ENCODE measurements at places on chromosomes 3 and 15.

DNA sequence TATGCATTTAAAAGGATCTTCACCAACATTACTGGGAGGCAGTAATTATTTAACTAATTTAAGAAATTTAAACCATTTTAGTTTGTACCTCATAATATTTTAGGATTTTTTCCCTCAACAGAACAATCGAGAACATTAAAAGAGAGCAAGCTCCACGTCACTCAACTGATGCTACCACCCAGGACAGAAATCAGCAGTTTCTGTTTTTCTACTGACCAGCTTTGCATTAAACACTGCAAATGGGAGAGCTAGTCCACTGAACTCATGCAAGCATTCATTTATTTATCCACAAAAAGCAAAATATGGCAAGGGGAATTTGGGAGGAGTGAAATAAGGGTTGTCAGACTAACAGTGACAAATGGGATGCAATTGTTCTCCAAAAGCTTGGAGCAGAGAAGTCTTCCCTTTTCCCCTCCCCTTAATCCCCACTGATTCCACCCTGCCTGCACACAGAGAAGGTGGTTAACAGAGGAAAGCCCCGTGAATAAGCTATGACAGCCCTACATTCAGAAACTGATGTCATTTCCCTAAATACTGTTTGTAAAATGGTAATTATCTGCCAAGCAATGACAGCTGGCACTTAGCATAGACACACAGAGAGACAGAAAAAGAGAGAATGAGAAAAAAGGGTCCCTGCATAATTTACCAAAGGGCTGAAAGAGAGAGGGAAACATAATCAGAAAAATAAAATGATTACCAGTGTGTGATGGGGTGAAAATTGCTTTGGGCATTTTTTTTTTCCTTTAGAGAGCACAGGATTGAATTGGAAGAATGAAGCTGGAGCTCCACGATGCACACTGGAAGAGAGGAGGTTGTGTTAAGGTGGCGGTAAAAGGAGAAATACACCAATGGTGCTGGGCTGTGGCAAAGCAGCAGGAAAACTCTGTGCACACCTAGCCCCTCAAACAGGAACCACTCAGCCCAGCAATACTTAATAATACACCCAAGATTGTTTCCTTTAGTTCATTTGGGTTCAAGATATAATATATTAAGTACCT is 777.4 kb downstream of the TUSC7 start:
- no peak for DNase-seq

DNA sequence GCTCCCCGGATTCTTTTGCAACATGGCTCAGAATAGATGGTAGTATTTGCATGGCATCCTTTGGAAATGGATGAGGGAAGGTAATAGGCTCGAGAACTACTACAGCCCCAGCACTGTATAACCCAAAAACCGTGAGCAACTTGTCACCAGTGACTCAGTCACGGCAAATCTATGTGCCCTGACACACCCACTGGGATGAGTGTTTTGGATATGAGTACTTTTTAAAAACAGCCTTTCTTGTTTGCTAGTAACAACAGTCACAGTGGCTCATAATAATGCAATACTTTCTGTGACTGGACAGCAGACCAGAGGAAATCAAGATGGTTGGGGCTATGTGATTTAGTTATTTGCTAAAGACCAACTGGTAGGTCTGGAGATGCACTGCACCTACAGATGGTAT is 299.6 kb downstream of the ULK4 start:
- DNase-seq = peak; percentile 79

DNA sequence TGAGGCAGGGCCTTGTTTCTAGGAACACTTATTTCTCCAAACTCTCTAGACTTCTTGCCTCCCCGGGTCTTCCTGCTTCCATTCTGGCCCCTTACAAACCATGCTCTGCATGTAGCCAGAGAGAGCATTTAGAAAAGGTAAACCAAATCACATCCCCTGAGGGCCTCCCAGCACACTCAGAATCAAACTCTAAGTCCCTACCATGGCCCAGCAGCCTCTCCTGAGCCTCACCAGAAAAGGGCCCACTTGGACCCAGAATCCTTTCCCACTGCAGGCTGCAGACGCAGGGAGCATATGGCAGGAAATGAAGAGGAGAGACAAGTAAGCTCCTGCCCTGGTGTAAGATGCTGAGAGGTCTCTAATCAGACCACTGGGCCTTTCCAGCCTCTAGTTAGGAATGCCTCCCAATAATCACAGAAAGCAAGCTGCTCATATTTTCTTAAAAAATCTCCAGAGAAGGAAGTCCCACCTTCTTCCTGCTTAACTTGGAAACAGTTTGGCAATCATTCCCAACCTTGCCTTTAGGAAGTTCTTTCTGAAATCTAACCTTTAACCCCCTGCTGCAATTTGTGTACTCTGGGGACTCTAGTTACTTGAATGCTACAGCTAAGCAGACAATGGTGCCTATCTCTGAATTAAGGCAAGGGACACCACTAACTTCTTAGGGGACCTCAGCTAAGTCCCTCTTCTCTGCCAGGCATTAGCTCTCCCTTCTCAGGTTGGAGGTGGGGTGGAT is 4.2 kb downstream of the AMOTL2 start:
- peak; percentile 33 for DNase-seq

GRCh38 chr3:39849992-39850715 is 40.7 kb downstream of the MYRIP start:
- no peak for DNase-seq

GRCh38 chr3:107989661-107990060 is 101.2 kb downstream of the CD47 start:
- no peak for DNase-seq

GRCh38 chr3:40780291-40780924 is 255.6 kb downstream of the ZNF621 start:
- peak; percentile 66 for DNase-seq

DNA sequence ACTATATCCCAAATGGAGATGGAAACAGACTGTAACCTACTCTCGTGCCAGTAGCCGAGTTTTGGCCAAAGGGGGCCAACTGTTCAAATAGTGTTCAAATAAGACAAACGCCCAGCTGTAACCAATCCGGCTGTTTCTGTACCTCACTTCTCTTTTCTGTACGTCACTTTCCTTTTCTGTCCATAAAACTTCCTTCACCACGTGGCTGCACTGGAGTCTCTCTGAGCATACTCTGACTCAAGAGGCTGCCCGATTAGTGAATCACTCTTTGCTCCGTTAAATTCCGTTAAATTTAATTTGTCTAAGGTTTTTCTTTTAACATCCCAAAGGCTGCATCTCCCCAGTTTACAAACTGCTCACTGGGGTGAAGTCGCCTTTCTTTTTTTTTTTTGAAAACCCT is 219.2 kb upstream of the P2RY1 start:
- DNase-seq = peak; percentile 33

- no peak for DNase-seq
Observed at GRCh38 chr3:8882642-8883041, 80.6 kb downstream of the RAD18 start.

- DNase-seq = no peak
Observed at GRCh38 chr3:4807381-4808280, 171.6 kb upstream of the BHLHE40 start.

DNA sequence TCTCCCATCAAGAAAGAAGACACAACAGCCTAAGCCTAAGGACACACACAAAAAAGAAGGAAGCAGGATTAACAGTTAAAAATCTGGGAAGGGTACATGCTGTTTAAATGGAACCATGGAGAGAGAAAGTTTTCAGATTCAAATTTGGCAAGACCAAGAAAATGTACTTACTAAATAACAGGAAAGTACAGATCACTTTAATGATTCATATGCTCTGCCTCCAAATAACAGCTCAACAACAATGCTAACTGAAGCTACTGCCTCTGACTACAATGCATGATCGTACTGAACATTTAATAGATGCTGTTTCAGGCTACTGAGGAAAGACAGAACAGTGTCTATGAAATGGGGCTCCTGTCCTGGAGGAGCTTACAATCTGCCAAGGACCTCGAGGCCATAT is 8.4 kb upstream of the NMB start:
- peak; percentile 68 for DNase-seq

DNA sequence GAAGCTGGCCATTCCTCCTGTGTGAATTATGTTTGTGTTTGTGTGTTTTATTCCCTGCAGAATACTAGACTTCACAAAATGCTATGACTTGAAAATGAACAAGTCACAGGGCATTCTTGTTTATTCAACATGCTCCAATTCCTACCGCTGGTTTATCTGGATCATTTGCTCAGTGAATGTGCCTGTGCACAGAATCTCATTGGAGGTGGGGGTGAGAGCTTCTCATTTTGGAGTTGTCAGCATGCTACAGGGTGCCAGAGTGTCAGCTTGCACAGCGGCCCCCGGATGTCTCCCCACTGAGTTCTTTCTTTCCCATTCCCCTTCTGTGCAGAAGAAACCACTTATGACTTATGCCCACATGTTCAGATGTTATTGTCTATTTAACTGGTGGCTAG is 428.7 kb downstream of the ROBO2 start:
- DNase-seq = no peak

- no peak for DNase-seq
Observed at GRCh38 chr3:101288294-101288693, 32.1 kb downstream of the IMPG2 start.

- no peak for DNase-seq
Observed at GRCh38 chr3:175057401-175057800, 198.3 kb downstream of the NAALADL2 start.

- no peak for DNase-seq
Observed at GRCh38 chr15:26537663-26538062, 235.2 kb downstream of the GABRB3 start.

DNA sequence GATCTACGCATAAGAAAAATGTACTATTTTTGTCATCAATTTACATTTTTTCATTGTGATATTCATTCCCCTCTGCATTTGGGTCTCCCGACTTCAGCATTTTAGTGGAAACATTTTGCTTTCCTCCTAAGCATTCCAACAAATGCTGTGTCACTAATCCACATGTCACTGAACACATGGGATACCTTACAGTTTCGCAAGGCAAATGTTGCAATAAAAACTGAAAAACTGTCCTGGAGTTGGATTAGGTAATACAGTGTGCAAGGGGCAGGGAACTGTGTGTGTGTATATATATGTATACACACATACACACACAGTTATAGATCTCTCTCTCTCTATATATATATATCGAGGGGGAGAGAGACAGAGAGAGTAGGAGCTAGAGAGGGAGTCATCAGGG is 632.2 kb downstream of the MAGI1 start:
- peak; percentile 43 for DNase-seq

DNA sequence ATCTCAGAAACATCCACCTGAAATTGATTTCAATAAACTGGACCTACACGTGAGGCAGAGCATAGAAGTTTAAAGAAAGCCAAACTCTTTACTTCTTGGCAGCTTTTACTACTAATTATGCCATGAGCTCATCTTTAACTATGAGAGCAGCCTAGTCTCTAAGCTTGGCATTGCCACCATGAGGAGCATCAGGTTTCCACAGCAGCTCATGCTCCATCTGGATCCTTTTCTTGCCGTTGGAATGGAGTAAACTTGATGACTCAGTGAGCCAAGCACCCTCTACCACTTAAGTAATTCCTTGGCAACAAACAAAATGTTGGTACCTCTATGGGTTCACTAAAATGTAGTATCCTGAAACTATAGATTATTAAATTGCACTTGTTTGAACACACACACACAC is 583.2 kb downstream of the EPHA3 start:
- DNase-seq = peak; percentile 12

- peak; percentile 49 for DNase-seq
Observed at GRCh38 chr15:29676961-29677402, 145.3 kb downstream of the TJP1 start.

GRCh38 chr15:41675337-41675736 is 15.1 kb downstream of the MGA start:
- DNase-seq = no peak

GRCh38 chr15:83380059-83380458 is 67.1 kb upstream of the SH3GL3 start:
- DNase-seq = peak; percentile 53

GRCh38 chr3:46987743-46988401 is 8.4 kb downstream of the NBEAL2 start:
- DNase-seq = no peak

DNA sequence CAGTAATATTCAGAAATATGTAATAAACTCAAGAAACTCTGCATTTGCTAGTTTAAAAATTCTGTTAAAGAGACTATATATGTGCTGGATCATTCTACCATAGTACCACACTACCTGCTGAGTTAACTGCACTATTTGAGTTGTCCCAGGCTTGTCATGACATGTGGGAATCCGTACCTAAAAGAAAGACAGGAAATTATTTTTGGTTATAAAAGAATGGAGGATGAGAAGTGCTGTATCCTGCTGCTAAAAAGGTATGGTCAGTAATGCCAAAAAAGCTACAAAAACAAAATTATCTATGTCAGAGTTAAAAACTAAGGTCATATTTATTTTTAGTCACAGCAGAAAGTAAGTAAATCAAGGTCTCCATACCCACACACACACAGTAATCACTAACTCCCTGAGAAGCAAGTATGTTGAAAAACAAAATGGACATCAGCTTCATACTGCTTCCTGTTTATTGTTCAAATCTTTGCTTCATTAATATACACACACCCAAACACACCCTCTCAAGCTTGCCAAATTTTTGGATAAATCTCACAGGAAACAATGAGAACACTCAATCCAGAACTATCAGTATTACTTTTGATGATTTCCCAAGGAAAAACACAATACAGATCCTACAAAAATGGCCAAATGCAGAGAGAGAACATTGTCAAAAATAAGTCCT is 33.7 kb downstream of the DENND6A start:
- DNase-seq = no peak

DNA sequence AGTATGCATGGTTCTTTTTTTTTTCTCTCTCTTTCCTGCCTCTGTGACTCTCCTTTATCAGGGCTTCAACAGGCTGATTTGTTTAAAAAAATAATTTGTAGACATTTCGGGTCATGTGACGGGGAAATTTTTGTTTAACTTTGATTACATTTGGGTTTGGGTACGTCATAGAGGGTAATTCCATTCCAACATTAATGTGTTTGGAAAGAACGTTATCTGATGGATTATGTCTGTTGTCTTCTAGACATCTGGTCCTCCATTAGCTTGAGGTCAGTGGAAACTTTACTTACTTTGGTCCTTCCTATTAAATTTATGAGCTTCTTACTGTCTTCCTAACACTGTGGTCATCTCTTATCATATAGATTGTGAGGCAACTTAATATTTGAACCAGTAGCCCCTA is 80.9 kb downstream of the STT3B start:
- no peak for DNase-seq

DNA sequence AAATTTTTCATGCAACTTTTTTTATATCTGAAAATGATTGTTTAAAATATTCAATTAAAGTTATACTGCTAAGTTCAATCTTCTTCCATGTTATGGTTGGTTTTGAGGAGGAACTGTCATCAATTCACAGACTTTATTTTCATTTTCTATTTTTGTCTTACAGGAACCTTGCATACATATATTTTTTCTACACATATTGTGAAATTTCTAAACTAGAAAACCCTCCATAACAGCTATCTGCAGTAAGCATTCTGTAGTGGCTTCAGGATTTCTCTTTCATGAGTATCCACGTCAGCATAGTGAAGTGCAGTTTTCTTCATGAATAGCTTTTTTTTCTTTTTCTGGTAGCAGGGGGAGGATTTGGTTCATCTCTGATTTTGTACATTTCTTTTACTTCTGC is 48.2 kb downstream of the ATR start:
- DNase-seq = no peak

GRCh38 chr3:23981136-23981535 is 36.0 kb downstream of the NR1D2 start:
- no peak for DNase-seq

GRCh38 chr15:71331173-71331572 is 215.9 kb downstream of the THSD4 start:
- no peak for DNase-seq

Measured in GM23248 (cell line).